Activated CD4-positive, alpha-beta T cell treated with anti-CD3 and anti-CD28 coated beads, Interleukin-2, amount 50 U/mL, for 48 hours (primary cell): ENCODE measurements at places on chromosomes 12 and 14.

GRCh38 chr12:93146970-93147369, 217.9 kb upstream of the EEA1 start:
- DNase-seq, result no peak

- DNase-seq, result peak; percentile 49
Observed at GRCh38 chr12:121801595-121802484, 2.0 kb upstream of the SETD1B start.

DNA sequence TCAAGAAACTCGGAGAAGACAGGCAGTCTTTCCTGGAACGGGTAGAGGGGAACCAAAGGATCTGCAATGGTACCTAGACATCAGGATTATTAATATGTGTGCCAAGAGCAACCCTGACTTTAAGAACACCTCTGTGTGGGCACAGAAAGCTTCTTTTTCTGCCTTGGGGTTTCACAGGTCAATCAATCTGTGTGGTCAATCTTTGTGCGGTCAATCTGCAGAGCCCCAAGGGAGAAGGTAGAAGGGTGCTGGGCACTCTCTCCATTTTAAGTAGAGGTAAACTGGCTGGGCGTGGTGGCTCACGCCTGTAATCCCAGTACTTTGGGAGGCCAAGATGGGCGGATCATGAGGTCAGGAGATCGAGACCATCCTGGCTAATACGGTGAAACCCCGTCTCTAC, 100.7 kb downstream of the ARF6 start:
- no peak for DNase-seq

GRCh38 chr12:116174006-116174405, 103.5 kb downstream of the MED13L start:
- no peak for DNase-seq

- no peak for DNase-seq
Observed at GRCh38 chr12:88623777-88624548, 43.7 kb upstream of the KITLG start.

DNA sequence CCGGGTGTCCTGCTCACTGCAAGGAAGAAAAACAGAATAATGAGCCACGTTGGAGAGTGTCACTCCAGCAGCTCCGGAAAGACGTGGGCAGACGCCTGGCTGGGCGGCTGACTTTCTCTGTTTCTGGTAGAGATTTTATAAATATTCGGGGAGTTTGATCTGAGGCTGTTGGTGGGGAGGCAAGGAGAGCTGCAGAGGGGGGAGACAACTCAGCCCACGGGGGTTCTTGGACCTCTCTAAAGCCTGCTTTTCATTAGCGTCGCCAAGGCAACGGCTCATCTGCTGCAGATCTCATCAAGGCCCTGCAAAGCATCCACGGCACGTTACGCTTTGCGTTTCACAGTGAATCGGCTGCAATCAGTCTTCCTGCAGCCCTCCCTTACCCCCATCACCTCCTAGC, 207.2 kb downstream of the ZFP36L1 start:
- DNase-seq, result no peak

GRCh38 chr14:89406941-89407340, 10.1 kb downstream of the FOXN3 start:
- DNase-seq, result no peak

- DNase-seq, result no peak
Observed at GRCh38 chr14:64685371-64686281, 18.6 kb upstream of the PLEKHG3 start.

GRCh38 chr14:63448841-63449240, 94.3 kb downstream of the PPP2R5E start:
- DNase-seq, result no peak

DNA sequence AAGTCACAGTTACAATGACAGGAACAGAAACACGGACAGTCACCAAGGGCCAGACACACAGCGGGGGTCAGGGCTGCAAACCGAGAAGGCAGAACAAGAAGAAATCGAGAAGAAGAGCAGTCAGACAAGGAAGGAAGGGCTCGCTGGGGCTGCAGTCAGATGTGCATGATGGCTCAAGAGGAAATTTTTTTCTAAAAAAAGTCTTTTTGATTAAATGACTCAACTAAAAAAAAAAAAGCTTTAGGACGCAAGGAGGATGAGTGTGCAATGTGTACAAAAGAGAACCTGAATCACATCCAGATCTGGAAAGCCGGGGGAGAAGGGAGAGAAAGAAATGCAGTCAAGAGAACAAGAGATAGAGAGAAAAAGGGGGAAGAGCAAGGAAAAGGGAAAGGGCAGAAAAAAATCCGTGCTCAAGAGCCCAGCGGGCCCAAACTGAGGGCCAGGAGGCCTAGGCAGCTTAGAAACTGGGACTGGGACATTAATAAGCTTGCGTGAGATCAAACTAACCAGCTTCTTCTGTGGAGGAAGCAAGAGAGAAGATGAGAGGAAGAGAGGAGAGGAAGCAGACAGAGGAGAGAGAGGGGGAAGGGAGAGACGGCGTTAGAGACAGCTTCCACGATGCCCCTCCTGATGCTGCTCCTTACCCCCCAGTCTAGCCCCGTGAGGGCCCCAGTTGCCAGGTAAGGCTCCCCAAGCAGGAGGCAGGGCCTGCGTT, 6.7 kb downstream of the IFFO1 start:
- DNase-seq, result no peak

DNA sequence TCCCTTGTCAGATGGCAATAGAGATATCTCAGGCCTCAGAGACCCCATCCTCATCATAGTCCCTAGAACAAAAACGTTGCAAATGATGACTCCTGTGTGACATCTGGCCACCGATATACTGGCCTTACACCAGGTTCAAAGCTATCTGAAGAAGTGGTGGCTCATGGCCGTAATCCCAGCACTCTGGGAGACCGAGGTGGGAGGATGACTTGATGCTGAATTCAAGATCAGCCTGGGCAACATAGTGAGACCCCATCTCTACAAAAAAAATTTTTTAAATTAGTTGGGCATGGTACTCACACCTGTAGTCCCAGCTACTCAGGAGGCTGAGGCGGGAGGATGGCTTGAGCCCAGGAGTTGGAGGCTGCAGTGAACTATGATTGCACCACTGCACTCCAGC, 13.1 kb downstream of the CAMKK2 start:
- DNase-seq, result no peak

GRCh38 chr14:94360945-94361565, 27.3 kb downstream of the SERPINA1 start:
- DNase-seq, result no peak

GRCh38 chr12:6070472-6071257, 53.8 kb downstream of the VWF start:
- DNase-seq, result no peak
